ENCODE measurements at places on chromosomes 13 and 19.

- peak; percentile 88 for DNase-seq
Measured at GRCh38 chr19:40420766-40421765, 4.7 kb downstream of the SERTAD1 start.

GRCh38 chr19:51090471-51090870 is 7.8 kb upstream of the KLK14 start:
- no peak for DNase-seq

DNA sequence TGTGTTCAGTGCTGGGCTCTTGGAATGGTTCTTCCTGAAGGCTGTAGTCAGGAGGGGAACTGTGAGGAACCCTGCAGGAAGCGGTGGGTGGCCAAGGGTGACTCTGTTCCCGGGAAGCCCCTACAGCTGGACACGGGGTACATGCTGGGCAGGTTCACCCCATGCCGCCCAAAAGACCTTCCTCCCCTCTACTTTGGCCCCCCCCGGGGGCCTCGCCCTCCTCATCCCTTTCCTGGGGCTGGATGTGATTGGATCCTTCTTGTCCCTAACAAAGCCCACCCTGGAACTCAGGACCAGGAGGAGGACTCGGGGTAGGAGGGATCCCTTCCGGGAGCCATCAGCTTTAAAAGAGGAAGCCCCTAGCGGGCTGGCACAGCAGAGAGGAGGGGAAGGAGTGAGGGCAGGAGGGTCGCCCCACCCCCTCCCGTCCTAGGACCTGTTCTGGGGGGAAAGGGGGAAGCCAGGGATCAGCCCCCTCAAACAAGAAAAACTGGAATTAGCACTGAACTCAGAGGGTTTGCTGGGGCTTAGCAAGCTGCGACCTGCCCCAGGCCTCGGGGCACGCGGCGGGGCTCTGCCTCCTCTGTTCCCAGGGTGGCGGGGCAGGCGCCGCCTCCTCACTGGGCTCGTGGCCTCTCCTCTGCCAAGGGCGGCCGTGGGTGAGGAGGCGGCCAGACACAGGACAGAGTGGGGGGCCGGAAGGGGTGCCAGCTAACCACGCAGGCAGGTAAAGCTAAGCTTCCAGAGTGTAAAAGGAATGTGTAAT is 4.0 kb downstream of the CEBPA start:
- DNase-seq, result peak; percentile 37

DNA sequence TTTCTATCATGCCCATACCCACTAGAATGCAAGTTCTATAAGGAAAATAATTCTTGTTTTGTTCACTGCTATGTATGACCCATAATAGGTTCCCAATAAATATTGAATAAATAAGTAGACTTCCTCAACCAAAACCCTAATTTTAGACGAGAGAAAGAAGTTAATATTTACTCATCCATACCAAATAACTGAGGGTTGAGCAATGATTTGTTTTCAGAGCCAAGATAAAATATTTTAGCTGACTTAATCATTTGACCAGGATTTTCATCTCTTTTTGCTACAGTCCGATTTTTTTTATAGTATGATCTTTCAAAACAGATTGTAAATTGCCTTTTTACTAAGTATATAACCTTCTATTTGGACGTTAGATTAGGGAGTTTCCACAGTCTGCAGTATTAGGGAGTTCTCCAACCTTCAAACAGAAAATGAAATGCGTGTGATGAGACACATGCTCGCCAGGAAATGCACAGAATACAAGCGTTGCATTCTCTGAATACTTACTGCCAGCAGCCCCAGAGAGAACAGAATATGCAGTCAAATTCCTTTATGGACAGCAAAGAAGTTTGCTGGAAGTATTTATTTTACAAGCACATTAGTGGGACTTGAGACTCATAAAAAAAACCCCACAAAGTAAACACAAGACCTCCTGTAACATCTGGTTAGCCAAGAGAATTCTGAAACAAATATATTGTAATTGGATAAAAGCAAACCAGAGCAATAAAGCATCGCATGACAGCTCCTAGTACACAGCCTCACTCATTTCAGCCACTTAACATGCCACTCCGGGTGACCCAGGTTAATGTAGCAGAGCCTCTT is 230.0 kb downstream of the MYO16 start:
- DNase-seq, result no peak

DNA sequence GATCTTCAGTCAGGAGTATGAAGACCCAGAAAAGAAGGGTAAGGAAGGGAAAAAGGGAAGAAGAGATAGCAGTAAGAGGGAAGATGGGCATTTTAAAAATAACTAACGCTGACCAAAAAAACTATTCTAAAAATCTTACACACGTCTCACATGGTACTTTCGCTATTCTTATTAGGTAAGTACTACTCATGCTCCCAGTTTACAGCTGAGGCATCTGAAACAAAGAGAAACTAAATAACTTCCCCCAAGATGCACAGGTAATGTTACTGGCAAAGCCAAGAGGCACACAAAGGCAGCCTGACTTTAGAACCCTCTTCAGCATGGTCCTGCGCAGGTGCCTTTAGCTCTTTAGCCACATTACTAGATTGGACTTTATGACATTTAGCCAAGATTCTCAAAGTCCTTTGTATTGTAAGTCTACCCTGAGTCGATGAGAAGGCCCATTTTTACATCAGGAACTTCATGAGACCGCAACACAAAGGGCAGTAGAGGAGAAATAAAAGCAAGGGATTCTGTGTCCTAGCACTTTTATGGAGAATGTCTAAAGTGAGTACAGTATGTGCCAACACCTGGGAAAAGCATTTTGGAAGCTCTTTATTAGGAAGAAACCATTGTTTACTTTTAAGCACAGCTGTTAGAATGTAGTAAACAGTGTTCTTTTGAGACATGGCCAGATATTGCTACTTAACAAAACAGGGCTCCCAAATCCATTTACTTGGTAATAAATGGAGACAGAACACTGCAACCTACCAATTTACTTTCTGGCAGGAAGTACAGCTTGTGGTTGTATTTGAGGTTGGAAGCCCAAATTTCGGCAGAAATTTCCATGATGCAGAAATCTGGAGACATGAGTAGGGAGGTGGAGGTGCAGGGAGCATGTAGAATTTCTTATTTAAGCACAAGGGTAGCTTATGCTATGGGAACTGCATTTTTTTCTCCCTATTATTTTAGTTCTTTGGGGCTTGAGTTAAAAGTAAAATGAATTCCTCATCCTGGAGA is 250.7 kb downstream of the KCTD12 start:
- DNase-seq, result no peak

DNA sequence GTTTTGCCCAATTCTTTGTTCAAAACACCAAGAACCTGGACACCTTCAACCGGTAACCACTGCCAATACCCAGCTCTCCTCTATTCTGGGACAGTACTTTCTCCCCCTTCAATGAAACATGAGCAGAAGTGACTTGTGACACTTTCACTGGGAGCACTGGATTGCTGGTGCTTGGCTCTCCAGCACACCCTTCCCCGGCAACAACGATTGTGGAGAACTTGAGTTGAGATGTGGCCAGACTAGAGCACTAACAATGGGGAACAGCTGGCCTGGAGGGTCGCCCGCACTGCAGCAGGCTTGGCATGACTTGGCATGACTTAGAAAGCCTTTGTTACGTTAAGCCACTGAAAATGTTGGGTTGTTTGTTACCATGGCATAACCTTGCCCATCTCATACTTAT is 7.5 kb upstream of the B3GLCT start:
- DNase-seq, result no peak

DNA sequence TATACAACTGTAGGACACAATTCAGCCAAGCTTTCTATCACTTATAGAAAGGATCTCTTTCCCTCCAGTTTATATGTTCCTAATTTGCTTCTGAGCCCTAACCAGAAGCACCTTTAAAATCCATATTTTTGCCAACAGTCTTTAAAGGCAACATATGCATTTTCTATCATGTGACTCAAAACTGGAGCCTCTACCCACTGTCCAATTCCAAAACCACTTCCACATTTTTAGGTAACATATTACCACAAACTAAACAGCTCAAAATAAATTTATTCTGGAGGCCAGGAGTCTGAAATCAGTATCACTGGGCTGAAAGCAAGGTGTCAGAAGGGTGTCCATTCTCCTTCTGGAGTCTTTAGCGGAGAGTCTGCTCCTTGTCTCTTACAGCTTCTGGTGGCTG is 15.9 kb upstream of the EFNB2 start:
- no peak for DNase-seq
